ENCODE measurements at places on chromosomes 2 and 18. TPM values are rescaled to one million over a fixed set of nuclear protein-coding genes. Genes with fewer than 3 reads are reported as not detected.

Gene ZNF396
- total RNA-seq, result 3.7 TPM

Gene PAIP2B
- total RNA-seq, result 1.3 TPM

Gene PROM2
- not detected for total RNA-seq

Gene MEX3C
- 33.9 TPM for total RNA-seq

Gene AQP4
- total RNA-seq, result not detected

Gene TTN
- total RNA-seq, result 1.3 TPM

Gene STAT4
- total RNA-seq, result 0.83 TPM

Gene ACVR1
- total RNA-seq, result 24.1 TPM

- DNase-seq, result no peak
Measured at GRCh38 chr2:25333981-25334380, 7.7 kb downstream of the DNMT3A start.

GRCh38 chr18:36692371-36692770 lies 136.4 kb downstream of the TPGS2 start:
- no peak for DNase-seq

GRCh38 chr2:175805442-175806124 lies 196.5 kb downstream of the LNPK start:
- no peak for DNase-seq

DNA sequence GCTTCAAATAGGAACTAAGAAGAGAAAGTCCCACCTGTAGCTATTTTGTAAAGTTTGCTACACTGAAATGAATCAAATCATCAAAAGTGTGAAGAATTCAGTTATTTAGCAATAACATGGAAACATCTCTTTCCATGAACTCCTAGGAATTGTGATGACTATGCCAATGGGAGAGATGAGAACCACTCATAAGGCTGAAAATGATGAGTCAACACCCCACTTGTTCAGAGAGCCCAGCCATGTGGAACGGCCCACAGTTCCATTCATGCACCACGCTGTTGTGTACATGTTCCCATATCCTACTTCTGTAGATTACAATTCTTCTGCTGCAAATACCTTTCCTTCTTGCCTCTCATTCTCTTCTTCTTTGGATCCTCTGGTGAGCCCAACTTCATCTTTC lies 645.5 kb upstream of the ID2 start:
- DNase-seq, result no peak

DNA sequence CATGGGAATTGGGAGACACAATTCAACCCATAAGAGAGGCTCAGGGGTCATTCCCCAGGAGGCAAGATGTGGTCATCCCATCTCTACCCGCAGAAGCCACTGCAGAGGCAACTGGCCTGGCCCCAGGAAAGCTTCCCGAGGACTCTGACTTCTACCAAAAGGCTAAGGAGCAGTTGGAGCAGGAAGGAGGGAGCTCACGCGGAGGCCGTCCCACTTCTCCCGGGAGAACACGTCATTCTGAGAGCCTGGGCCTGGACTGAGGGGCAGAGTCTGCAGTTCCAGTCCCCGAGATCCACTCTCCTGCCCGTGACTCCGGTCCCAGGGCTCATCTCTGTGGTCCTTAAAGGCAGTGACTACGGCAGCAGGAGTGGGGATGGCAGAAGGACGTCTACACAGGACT lies 69.0 kb upstream of the TAF1B start:
- peak; percentile 79 for DNase-seq

DNA sequence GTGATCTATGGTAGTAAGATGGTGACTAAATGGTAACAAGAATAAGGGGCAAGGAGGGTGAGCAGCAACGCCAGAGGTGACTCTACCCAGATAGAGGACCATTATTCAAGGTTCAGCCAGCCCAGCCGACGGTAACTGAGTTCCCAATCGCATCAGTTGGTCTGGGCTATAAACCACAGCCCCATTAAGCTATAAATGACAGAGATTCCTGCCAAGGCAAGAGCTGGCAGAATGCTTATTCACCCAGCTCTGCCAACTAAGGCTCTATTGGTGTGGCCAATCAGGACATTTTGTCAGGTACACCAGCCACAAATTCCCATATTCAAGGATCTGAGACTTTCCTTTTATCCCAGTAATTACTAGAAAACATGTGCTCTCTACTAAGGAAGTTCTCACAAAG lies 3.6 kb downstream of the CHN1 start:
- no peak for DNase-seq

GRCh38 chr2:233544200-233544610 lies 22.4 kb downstream of the USP40 start:
- peak; percentile 55 for DNase-seq
